ENCODE measurements at places on chromosomes 11 and 22. TPM values are rescaled to one million over a fixed set of nuclear protein-coding genes. Genes with fewer than 3 reads are reported as not detected.

Gene SPTBN2
- polyA plus RNA-seq: 0.88 TPM

Gene GPR83
- polyA plus RNA-seq: 0.03 TPM

Gene H19
- polyA plus RNA-seq: 1,642 TPM

Gene TMEM135
- polyA plus RNA-seq: 3.4 TPM

Gene KRTAP5-10
- not detected for polyA plus RNA-seq

Gene TYMP
- polyA plus RNA-seq: 65.3 TPM

Gene PTPRJ
- 0.78 TPM for polyA plus RNA-seq

Gene KCNJ5
- 2.6 TPM for polyA plus RNA-seq

DNA sequence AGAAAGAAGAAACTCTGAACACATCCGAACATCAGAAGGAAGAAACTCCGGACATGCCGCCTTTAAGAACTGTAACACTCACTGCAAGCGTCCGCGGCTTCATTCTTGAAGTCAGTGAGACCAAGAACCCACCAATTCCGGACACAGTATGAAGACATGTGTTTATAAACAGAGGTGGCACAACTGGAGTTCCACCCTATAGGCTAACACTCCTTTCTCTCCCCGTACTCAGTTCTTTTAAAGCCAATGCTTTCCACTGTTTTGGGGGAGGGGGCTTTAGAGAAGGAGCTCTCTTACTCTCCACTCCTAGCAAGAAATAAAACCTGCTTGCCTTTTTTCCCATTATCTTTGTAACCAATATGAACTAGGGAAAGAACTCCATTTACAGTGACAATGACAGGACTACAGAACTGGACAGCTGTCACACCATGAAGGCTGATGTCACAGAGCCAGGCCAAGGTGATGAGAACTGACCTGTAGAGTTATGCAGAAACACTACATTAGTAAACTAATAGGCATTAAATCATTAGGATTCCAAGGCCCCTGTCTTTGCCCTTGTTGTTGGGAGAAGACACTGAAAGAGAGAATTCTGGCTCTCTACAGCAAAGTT is 733 bp downstream of the TRIM5 start:
- DNase-seq: no peak
- H3K4me1 ChIP-seq: peaks cover 8% of the 10 kb centered on the region
- H3K4me3 ChIP-seq: peak overlapping the region; percentile 0
- H3K27me3 ChIP-seq: no peaks in the 10 kb centered on the region
- H3K36me3 ChIP-seq: no peaks in the 10 kb centered on the region

- no peak for DNase-seq
- H3K27ac ChIP-seq: no peak overlapping the region
- no peaks in the 10 kb centered on the region for H3K27me3 ChIP-seq
- H3K4me1 ChIP-seq: peaks cover 20% of the 10 kb centered on the region
- H3K4me3 ChIP-seq: peak overlapping the region; percentile 44
- no peaks in the 10 kb centered on the region for H3K36me3 ChIP-seq
Measured at GRCh38 chr11:115716601-115717529, 212.7 kb upstream of the CADM1 start.

DNA sequence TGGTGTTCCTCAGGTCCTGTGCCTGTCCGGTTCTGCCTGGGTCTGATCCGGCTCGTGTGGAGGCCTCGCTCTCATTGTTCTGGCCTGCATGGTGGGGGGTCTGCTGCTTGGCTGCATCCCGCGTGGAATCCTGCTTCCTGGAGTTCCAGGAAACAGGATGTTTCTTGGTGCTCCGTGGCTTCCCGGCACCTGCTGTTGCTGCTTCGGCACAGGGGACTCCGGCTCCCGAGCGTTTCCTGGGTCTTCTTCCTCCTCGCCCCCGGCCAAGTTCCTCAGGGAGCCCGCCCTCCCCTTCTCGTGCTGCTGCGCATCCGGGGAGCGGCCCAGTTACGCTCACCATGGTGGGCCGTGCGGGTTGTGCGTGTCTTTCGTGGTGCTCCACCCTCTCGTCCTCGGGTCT is 29.9 kb downstream of the GLB1L2 start:
- no peak for DNase-seq
- no peaks in the 10 kb centered on the region for H3K4me1 ChIP-seq
- no peaks in the 10 kb centered on the region for H3K36me3 ChIP-seq
- H3K4me3 ChIP-seq: no peak overlapping the region
- no peak overlapping the region for H3K27ac ChIP-seq

- H3K27me3 ChIP-seq: no peaks in the 10 kb centered on the region
- peaks cover 5% of the 10 kb centered on the region for H3K36me3 ChIP-seq
- DNase-seq: no peak
- H3K4me3 ChIP-seq: peak overlapping the region; percentile 63
- peak overlapping the region; percentile 99 for H3K27ac ChIP-seq
Measured at GRCh38 chr11:62726156-62726914, 922 bp downstream of the HNRNPUL2 start.

- no peaks in the 10 kb centered on the region for H3K4me1 ChIP-seq
- no peaks in the 10 kb centered on the region for H3K36me3 ChIP-seq
- no peaks in the 10 kb centered on the region for H3K27me3 ChIP-seq
- no peak for DNase-seq
- H3K27ac ChIP-seq: no peak overlapping the region
Measured at GRCh38 chr11:27028561-27028965, 12.1 kb upstream of the BBOX1 start.

- H3K36me3 ChIP-seq: no peaks in the 10 kb centered on the region
- no peaks in the 10 kb centered on the region for H3K4me1 ChIP-seq
- no peak for DNase-seq
- H3K4me3 ChIP-seq: no peak overlapping the region
- H3K27me3 ChIP-seq: no peaks in the 10 kb centered on the region
- no peak overlapping the region for H3K27ac ChIP-seq
Measured at GRCh38 chr11:112156153-112156955, 7.5 kb downstream of the IL18 start.

GRCh38 chr11:103530257-103530656 is 421.0 kb downstream of the DYNC2H1 start:
- no peak for DNase-seq
- H3K4me1 ChIP-seq: no peaks in the 10 kb centered on the region
- H3K27ac ChIP-seq: no peak overlapping the region
- H3K27me3 ChIP-seq: no peaks in the 10 kb centered on the region
- no peaks in the 10 kb centered on the region for H3K36me3 ChIP-seq

GRCh38 chr22:46115755-46116490 is 34.4 kb upstream of the PPARA start:
- no peak for DNase-seq
- peak overlapping the region; percentile 85 for H3K27ac ChIP-seq
- H3K36me3 ChIP-seq: no peaks in the 10 kb centered on the region
- peaks cover 73% of the 10 kb centered on the region for H3K4me1 ChIP-seq
- no peak overlapping the region for H3K4me3 ChIP-seq
- H3K27me3 ChIP-seq: no peaks in the 10 kb centered on the region

DNA sequence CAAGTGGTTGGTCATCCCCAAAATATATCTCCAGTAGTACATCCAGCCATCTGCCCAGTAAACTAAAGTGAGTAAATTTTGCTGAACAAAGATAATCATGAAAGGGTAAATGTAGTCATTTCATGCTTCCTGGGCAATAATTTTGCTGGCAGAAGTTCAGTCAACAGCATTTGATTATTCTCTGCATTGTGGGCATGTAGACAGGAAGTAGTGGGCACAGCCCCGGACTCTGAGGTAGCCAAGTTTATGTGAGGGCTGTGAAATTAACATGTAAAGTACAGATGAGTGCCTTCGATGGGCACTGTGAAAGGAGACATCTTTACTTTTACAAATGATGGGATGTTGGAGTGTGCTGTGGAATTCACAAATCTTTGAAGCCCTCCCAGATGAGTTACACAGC is 312.2 kb upstream of the MTNR1B start:
- H3K36me3 ChIP-seq: no peaks in the 10 kb centered on the region
- DNase-seq: no peak
- H3K4me3 ChIP-seq: no peak overlapping the region
- H3K27me3 ChIP-seq: no peaks in the 10 kb centered on the region
- H3K27ac ChIP-seq: no peak overlapping the region

DNA sequence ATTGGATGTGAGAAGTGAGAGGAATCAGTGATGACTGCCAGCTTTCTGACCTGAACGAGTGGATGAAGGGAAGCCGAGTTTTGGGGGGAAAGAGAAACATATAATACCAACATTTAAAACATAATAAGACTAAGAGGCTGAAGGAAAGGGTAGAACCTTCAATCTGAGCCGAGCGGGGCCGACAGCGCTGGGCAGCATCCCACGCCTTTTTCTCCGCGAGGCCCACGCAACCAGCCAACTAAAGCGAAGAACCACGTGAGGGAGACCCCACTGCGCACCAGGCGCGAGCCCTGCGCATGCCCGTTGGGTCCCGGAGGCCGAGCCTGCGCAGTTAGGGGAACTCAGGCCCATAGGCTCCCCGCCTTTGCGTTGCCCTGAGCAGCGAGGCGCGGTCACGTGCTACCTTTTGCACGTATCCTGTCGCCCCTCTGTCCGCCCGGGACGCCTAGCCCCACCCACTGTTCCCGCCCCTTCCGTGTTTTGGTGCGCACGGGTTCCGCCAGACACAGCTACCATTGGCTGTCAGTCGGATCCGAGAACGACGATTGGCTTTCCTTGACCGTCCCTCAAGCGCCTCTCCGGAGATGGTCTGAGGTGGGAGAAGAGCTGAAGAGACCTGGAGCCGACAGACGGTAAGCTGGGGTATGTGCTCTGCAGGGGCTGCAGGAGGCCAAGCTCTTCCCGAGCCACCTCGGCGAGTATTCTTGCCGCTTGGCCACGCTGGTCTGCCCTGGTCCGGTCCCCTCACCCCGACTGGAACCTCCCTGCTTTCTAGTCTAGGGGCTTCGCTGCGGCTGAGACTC is at the start of gene HINFP:
TSS of gene HINFP (plus strand) at position 573 of the 803 bp plus-strand sequence. CDS start 5,365 bp downstream, outside the sequence.
- no peaks in the 10 kb centered on the region for H3K27me3 ChIP-seq
- peaks cover 25% of the 10 kb centered on the region for H3K4me1 ChIP-seq
- H3K27ac ChIP-seq: peak within 1 kb of the TSS; percentile 87
- peak; percentile 100 for DNase-seq
- H3K36me3 ChIP-seq: peaks cover 34% of the 10 kb centered on the region

DNA sequence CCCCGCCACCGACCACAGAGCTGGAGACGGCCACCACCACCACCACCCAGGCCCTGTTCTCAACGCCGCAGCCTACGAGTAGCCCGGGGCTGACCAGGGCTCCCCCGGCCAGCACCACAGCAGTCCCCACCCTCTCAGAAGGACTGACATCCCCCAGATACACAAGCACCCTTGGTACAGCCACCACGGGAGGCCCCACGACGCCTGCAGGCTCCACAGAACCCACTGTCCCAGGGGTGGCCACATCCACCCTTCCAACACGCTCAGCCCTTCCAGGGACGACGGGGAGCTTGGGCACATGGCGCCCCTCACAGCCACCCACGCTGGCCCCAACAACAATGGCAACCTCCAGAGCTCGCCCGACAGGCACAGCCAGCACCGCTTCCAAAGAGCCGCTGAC is 18.8 kb downstream of the MUC5B start:
- H3K36me3 ChIP-seq: no peaks in the 10 kb centered on the region
- no peak overlapping the region for H3K4me3 ChIP-seq

GRCh38 chr11:74533421-74533820 is 39.9 kb upstream of the LIPT2 start:
- H3K4me1 ChIP-seq: no peaks in the 10 kb centered on the region
- no peak for DNase-seq
- H3K4me3 ChIP-seq: no peak overlapping the region
- no peak overlapping the region for H3K27ac ChIP-seq
- no peaks in the 10 kb centered on the region for H3K27me3 ChIP-seq

GRCh38 chr11:104727095-104727494 is 171.2 kb downstream of the CASP12 start:
- no peak for DNase-seq
- H3K4me1 ChIP-seq: no peaks in the 10 kb centered on the region
- H3K27ac ChIP-seq: no peak overlapping the region
- H3K4me3 ChIP-seq: no peak overlapping the region

- no peaks in the 10 kb centered on the region for H3K36me3 ChIP-seq
- H3K4me3 ChIP-seq: no peak overlapping the region
- H3K27me3 ChIP-seq: no peaks in the 10 kb centered on the region
- peaks cover 43% of the 10 kb centered on the region for H3K4me1 ChIP-seq
- peak; percentile 51 for DNase-seq
- no peak overlapping the region for H3K27ac ChIP-seq
Measured at GRCh38 chr11:44979543-44980399, 29.1 kb upstream of the TP53I11 start.

- H3K4me1 ChIP-seq: peaks cover 60% of the 10 kb centered on the region
- no peaks in the 10 kb centered on the region for H3K36me3 ChIP-seq
- no peak for DNase-seq
- H3K4me3 ChIP-seq: no peak overlapping the region
Measured at GRCh38 chr11:60910281-60910687, 3.7 kb upstream of the TMEM109 start.

GRCh38 chr22:43743131-43743530 is 69.0 kb downstream of the EFCAB6 start:
- no peak overlapping the region for H3K4me3 ChIP-seq
- H3K4me1 ChIP-seq: no peaks in the 10 kb centered on the region
- H3K36me3 ChIP-seq: no peaks in the 10 kb centered on the region
- peaks cover 4% of the 10 kb centered on the region for H3K27me3 ChIP-seq

DNA sequence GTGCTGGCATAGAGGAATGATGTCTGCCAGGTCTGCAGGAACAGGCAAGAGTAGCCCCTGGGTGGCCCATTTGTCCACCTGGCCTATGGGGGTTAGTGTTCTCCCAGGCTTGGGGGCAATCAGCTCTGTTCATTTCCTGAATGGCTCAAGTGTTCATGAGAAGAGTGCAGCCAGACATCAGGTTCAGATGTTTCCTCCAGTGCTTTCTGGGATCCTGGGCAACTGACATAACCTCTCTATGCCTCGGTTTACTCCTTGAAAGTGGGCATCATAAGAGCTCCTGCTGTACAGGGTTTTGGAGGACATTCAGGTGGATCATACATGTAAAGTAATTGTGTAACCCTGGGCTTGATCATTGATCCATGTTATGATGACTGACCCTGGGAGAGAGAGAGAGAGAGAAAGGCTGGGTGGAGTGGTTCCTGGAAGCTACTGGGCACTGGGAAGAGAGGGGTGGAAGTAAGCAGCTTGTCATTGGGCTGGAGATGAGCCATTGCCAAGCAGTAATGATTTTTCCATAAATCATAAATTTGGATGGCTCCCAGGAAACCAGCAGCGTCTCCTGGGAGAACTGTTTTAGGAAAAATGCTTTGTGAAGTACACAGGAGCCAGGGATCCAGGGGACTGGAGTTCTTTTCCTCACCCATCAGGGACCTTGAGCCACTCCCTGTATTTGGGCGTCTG is 30.2 kb upstream of the ACCSL start:
- H3K4me3 ChIP-seq: no peak overlapping the region
- peaks cover 25% of the 10 kb centered on the region for H3K4me1 ChIP-seq
- no peaks in the 10 kb centered on the region for H3K27me3 ChIP-seq
- no peak overlapping the region for H3K27ac ChIP-seq
- no peaks in the 10 kb centered on the region for H3K36me3 ChIP-seq

DNA sequence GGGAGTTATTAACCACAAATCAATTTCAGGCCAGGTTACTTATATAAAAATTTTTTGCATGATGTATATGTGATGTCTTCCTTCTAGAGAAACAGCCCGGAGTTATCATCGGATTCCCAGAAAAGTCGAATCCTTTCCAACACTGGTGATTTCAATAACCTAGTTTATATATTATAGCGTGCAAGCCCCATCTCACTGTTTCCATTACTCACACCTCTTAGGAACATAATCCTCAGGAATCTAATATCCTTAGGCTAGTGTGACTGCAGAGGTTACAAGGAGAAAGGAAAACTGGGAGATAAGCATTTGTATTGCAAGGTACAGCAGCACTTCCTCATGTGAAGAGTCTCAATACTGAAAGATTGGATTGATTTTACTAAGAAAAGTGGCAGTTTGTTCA is 20.3 kb downstream of the ARHGAP20 start:
- H3K4me3 ChIP-seq: no peak overlapping the region
- H3K27me3 ChIP-seq: no peaks in the 10 kb centered on the region
- no peak overlapping the region for H3K27ac ChIP-seq
- H3K36me3 ChIP-seq: no peaks in the 10 kb centered on the region
- DNase-seq: no peak

- DNase-seq: no peak
- no peak overlapping the region for H3K27ac ChIP-seq
- no peak overlapping the region for H3K4me3 ChIP-seq
- H3K36me3 ChIP-seq: no peaks in the 10 kb centered on the region
Measured at GRCh38 chr22:44618400-44618799, 83.6 kb upstream of the PRR5 start.

All from heart right ventricle (tissue), 16 donors.